Panc1 (cell line): ENCODE measurements at places on chromosomes 4 and X. TPM values are rescaled to one million over a fixed set of nuclear protein-coding genes. Genes with fewer than 3 reads are reported as not detected.

- H3K36me3 ChIP-seq, result no peaks in the 10 kb centered on the region
- H3K4me3 ChIP-seq, result no peak overlapping the region
- H3K4me1 ChIP-seq, result no peaks in the 10 kb centered on the region
- no peak for DNase-seq
- no peaks in the 10 kb centered on the region; the same call in 1 of the 2 replicates for H3K27me3 ChIP-seq
- H3K27ac ChIP-seq, result no peak overlapping the region
These were observed 2.7 kb upstream of the ITM2A start for GRCh38 chrX:79369871-79370270.

GRCh38 chr4:185965426-185966384 lies 103.3 kb upstream of the TLR3 start:
- H3K4me1 ChIP-seq, result no peaks in the 10 kb centered on the region
- H3K4me3 ChIP-seq, result no peak overlapping the region
- H3K27ac ChIP-seq, result no peak overlapping the region
- H3K36me3 ChIP-seq, result no peaks in the 10 kb centered on the region
- no peaks in the 10 kb centered on the region for H3K27me3 ChIP-seq
- no peak for DNase-seq

DNA sequence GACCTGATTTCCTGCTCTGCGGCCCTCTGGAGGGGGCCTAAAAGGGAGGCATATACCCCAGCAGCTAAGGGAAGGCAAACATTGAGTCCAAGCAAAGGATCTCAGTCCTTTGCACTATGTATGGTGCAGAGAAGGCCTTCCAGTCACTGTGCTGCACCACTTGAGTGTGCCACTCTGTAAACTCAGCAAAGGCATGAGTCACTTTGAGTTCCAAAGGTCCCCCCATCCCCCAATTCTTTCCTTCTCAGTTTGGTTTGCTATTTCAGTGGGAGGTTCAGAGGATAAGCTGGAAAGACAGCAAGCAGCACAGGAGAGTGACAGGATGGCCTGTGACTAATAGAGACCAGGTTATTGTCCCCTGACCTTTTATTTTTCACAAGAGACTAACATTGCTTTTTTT lies 131.3 kb downstream of the FHDC1 start:
- no peak overlapping the region for H3K27ac ChIP-seq
- H3K4me1 ChIP-seq, result no peaks in the 10 kb centered on the region
- no peaks in the 10 kb centered on the region for H3K27me3 ChIP-seq
- H3K4me3 ChIP-seq, result no peak overlapping the region

WAS gene
- total RNA-seq, result 0.82 TPM

PNMA6A gene
- total RNA-seq, result 7.4 TPM

DNA sequence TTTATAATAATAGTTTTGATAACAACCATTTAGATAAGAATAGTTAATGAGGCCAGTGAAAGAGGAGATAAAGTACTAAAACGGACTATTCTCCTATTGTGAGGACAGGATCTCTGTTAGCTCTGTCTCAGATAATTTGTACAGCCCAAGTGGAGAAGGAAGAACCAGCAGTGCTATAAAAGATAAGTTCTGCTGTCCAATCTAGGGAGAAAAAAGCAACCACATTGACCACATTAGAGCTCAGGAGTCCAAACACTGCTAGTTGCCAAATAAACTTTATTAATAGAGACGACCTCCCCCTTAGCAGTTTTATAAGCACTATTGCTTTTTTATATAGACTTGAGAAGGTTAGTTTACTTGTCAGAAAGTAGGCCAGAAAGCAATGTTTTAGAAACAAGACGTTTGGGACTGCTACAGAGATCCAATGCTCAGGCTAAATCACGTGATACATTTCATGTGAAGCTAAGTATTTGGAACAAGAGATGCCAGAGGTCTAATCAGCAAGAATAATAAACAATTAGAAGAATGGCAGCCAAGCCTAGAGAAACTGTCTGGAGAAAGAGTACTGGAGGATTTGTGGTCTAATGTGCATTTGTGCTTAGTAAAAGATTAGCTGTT lies 15.9 kb downstream of the IL15 start:
- no peaks in the 10 kb centered on the region for H3K4me1 ChIP-seq
- no peak overlapping the region for H3K27ac ChIP-seq
- H3K36me3 ChIP-seq, result no peaks in the 10 kb centered on the region
- no peaks in the 10 kb centered on the region for H3K27me3 ChIP-seq

- H3K4me3 ChIP-seq, result no peak overlapping the region
- no peaks in the 10 kb centered on the region; the same call in 1 of the 2 replicates for H3K27me3 ChIP-seq
- no peaks in the 10 kb centered on the region for H3K4me1 ChIP-seq
- H3K27ac ChIP-seq, result no peak overlapping the region
These were observed 33.5 kb upstream of the DCX start for GRCh38 chrX:111445485-111445884.

GRCh38 chr4:112145790-112146501 lies 692 bp downstream of the FAM241A start:
- H3K4me3 ChIP-seq, result peak overlapping the region; percentile 64
- H3K27ac ChIP-seq, result peak overlapping the region; percentile 63; the same call in 1 of the 2 replicates
- no peak for DNase-seq
- no peaks in the 10 kb centered on the region for H3K27me3 ChIP-seq
- no peaks in the 10 kb centered on the region for H3K4me1 ChIP-seq
- no peaks in the 10 kb centered on the region for H3K36me3 ChIP-seq

- H3K27me3 ChIP-seq, result no peaks in the 10 kb centered on the region
- DNase-seq, result no peak
- no peak overlapping the region for H3K4me3 ChIP-seq
- H3K36me3 ChIP-seq, result no peaks in the 10 kb centered on the region
- H3K4me1 ChIP-seq, result no peaks in the 10 kb centered on the region
These were observed 34.2 kb downstream of the RAI2 start for GRCh38 chrX:17826609-17827496.

DNA sequence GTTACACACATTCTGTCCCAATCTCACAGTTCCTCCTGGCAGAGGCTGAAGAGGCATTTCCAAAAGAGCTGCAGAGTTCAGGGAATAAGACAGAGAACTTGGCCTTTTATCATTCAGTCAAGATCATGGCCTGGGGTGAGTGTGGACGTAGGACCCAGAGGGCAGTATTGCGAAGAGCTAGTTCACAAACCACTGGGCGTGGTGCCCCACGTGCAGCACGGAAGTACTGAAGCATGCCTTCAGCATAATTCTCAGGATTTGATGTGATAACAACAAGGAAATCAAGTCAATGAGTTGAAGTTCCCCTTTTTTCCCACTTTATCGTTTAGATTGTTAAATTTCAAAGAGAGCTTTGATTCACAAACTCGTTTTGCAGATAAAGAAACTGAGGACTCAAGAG lies 117.7 kb downstream of the RELL1 start:
- no peak overlapping the region for H3K27ac ChIP-seq
- H3K27me3 ChIP-seq, result no peaks in the 10 kb centered on the region
- no peaks in the 10 kb centered on the region for H3K36me3 ChIP-seq
- H3K4me3 ChIP-seq, result no peak overlapping the region

TMPRSS11A gene
- total RNA-seq, result not detected

TXK gene
- total RNA-seq, result 0.26 TPM

GRCh38 chr4:112585977-112586736 lies 50.6 kb downstream of the ZGRF1 start:
- no peak overlapping the region for H3K27ac ChIP-seq
- no peaks in the 10 kb centered on the region for H3K4me1 ChIP-seq
- no peaks in the 10 kb centered on the region for H3K27me3 ChIP-seq
- H3K36me3 ChIP-seq, result no peaks in the 10 kb centered on the region; the same call in 1 of the 2 replicates
- H3K4me3 ChIP-seq, result no peak overlapping the region
- no peak for DNase-seq

DNA sequence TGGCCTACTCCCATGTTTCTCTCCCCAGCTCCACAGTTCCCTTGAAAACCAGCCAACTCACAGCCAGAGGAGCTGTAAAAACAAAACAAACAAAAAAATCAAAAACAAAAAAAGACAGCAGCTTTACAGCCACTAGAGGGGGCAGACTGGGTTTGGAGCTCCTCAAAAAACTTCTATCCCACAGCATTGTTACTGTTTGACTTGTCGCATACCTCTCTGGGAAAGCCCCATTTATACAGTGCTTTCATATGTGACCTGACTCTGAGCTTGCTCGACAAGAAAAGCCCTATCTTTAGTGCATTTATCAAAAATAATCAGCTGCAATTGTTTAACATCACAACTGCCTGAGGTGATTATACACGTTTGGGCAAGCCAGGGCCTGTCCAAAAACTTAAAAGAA lies 21.6 kb downstream of the TSPAN6 start:
- no peaks in the 10 kb centered on the region for H3K36me3 ChIP-seq
- H3K27me3 ChIP-seq, result peaks cover 2% of the 10 kb centered on the region
- no peak overlapping the region for H3K4me3 ChIP-seq

GRCh38 chr4:37967736-37968135 lies 7.5 kb downstream of the PTTG2 start:
- H3K27me3 ChIP-seq, result no peaks in the 10 kb centered on the region
- no peak for DNase-seq
- no peak overlapping the region for H3K4me3 ChIP-seq
- no peaks in the 10 kb centered on the region for H3K4me1 ChIP-seq
- no peaks in the 10 kb centered on the region for H3K36me3 ChIP-seq

SYTL4 gene
- total RNA-seq, result 0.15 TPM

MYOZ2 gene
- not detected for total RNA-seq
